MV-4-11 (cell line): ENCODE measurements at places on chromosomes 6 and 20.

DNA sequence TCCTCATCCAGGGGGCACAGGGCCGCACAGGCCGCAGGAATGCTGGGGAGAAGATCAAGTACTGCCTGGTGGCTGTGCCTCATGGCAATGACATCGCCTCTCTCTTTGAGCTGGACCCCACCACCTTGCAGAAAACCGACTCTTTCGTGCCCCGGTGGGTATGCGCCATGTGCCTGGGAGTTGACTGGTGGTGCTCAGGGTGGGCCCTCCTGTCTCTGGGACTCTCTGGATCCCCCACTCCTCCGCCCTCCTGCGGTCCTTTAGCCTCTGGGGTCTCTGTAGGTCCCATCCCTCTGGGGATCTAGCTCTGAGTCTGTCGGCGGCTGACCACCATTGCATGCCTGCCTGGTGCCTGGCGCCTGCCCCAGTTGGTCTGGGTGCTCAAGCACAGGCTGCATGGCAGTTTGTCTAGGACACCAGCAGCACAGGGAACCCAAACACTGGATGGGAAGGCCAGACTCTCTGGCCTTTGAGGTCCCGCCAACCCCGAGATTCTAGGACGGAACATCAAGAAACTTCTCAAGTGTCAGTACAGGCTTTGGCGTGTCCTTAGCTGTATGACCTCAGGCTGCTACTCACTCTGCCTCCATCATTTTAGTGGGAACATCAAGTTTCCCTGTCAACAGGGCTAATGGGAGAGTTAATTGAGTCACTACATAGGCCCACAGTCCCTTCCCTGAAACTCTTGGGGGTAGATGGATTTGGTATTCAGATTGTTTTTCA is 42.8 kb downstream of the ITPR3 start:
- DNase-seq, result no peak

- DNase-seq, result peak; percentile 55
Measured at GRCh38 chr6:139373154-139373927, 1.1 kb downstream of the CITED2 start.

- DNase-seq, result no peak
Measured at GRCh38 chr6:11433860-11434259, 103.7 kb upstream of the TMEM170B start.

DNA sequence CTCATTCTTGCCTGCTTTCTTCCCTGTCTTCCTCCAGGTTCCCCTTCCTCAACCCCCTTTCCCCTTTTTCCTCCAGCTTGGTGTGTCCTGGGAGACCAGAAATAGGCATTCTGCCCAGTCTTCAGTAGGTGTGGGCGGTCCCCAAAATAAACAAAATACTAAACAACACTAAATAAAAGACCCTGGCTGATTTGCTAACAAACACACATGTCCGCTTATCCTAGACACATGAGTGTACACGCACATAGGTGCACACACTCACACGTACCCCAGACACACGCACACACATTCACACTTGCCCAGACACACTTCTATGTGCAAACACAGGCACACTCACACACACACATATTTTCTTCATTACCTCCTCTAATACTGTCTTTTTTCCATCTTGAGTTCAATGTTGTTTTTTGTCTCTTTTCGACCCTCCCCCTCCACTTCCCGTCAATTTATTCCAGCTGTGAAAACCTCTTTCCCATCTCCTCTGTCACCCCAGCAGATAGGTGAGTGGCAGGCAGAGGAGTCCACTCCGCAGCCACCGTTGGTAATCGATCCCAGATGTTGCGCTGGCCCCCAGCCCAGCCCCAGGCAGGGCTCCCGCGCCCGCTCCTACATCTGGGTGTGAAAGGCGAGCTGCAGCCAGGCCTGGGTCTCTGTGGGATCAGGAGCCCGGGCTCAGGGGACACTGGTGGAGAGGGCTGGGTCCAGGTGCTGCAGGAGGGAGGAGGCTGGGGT is 56.9 kb upstream of the FOXP4 start:
- no peak for DNase-seq

DNA sequence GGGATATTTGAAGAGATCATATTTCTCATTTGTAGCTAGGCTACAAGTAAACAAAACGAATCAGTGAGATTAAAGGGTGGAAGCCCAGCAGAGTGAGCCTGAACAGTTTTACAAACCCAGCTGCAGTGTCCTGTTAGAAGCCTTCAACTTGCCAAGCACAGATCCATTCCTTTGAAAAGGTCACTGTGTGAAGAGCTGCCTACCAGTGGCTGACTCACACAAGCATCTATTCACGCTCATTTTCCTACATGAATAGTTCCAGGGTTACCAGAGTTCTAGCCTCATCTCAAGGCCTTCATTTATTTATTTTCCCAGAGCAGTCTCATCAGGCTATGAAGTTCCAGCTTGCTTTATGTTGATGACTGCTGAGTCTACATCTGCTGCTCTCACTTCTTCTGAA is 25.7 kb upstream of the MLIP start:
- DNase-seq, result no peak

DNA sequence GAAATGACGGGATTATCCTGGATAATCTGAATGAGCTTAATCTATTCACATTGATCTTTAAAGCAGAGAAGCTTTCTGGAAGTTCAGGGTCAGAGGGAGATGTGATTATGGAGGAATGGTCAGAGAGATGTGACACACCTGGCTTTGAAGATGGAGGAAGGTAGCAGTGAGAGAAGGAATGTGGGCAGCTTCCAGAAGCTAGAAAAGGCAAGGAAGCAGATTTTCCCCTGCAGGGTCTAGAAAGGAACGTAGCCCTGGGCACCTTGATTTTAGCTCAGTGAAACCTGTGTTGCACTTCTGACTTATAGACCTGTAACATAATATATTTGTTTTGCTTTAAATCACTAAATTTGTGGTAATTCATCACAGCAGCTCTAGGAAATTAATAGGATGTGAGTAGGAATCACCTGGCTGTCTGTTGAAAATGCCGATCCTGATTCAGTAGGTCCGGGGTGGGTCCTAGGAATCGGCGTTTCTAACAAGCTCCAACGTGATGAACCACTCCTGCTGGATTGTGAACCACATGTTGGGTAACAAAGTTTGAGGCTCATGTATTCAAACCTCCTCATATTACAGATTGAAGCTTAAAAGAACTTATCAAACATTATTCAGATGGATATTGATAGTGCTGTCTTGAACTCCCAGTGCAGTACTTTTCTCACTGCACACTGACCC is 157.0 kb downstream of the GJA1 start:
- no peak for DNase-seq

GRCh38 chr6:63188828-63189227 is 22.4 kb upstream of the FKBP1C start:
- DNase-seq, result peak; percentile 50

DNA sequence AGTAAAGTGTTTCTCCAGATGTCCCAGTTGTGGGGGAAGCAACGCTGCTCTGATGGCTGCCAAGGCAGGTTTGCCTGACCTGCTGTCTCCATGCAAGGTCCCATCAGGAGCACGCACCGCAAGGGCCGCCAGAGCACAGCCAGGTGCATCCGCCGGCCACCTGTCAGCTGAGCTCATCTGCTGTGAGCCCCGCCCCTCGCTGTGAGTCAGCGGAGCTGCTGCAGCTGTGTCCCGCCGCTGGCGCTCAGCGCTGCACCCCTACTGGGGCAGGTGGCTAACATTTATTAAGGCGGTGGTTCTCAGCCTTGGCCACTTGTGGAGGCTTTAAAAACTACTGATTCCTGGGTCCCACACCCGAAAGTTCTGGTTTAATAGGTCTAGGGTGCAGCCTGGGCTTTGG is 225.7 kb downstream of the UST start:
- no peak for DNase-seq

DNA sequence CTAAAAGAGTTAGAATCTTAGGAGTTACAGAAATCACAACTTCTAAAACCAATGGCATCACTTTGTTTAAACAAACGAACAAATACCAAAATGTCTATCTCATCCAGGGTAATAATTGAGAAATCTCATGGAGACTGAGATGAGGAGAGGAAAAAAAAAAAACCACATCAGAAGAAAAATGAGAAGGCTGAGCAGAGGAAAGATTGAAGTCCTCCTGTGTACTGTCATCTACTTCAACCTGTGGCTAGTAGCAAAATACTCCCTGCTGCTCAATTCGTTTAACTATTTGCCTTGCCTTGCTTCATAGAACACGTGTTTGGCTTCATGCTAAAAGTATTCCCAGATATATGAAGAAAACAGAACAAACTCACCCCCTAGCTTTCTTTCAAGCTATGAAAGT is 143.7 kb downstream of the PDE10A start:
- no peak for DNase-seq

GRCh38 chr6:2184700-2185455 is 60.5 kb downstream of the GMDS start:
- no peak for DNase-seq

DNA sequence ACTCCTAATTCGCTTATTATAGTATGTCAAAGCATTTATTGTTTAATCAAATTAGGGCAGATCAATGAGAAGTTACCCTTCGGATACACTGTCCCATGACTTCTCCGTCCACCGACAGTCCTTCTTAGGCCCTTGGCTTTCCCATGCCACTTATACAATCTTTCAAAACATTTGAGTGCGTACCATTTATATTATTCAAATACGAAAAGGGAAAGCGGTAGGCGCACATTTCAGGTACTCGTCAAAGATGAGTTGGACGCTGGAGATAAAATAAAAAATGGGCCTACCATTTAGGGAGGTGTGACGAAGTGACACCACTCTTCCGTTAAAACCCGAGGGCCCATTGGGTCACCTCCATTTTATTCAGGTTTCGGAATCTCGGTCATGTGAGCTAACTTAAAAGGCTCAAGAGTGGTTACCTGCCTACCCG is 542 bp upstream of the AFG1L start:
- DNase-seq, result no peak

GRCh38 chr6:6246544-6246943 is 73.9 kb downstream of the F13A1 start:
- DNase-seq, result peak; percentile 34

- peak; percentile 23 for DNase-seq
Measured at GRCh38 chr6:33427585-33428223, 7.8 kb downstream of the SYNGAP1 start.

GRCh38 chr6:225121-225721 is 67.1 kb upstream of the DUSP22 start:
- DNase-seq, result no peak

- no peak for DNase-seq
Measured at GRCh38 chr6:75467966-75468365, 25.6 kb downstream of the FILIP1 start.

DNA sequence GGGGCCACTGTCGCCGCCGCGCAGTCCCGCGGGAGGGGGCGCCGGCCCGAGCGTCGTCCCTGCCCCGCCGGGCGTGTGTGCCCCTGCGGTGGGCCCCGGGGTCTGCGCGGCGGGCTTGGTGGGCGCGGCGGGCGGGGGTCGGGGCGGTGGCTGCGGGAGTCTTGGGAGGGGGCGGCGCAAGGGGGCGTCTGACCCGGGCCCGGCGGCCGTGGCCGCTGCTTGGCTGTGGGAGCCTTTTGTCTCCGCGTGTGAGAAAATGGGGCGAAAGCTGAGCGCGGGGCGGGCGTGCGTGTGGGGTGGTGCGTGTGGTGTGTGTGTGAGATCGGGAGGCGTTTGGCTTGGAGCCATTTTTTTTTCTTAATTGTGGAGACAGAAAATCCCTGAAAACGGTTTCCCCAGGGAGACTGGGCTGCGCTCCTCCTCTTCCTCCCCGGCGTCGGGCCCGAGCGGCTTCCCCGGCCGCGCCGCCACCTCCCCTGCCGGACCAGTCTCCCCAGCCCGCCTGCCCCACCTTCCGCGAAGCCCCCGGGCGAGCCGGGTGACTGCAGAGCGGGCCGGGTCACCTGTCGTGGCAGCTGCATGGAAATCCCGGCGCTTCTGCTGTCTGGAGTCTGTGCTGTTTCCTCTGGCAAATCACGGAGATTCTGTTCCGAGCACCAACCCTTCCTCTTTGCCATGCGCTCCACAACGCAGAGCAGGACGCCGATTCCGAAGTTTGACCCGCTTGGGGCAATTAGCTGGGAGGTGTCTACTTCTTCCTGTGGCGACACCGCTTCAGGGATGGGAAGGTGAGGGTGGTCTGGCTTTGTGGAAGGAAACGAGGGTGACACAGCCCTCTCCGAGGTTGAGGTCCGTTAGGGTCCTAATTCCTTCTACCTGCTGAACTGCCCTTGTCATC is 64.4 kb downstream of the GTF2H5 start:
- DNase-seq, result no peak

GRCh38 chr6:107707346-107708275 is 116.5 kb downstream of the SCML4 start:
- no peak for DNase-seq

DNA sequence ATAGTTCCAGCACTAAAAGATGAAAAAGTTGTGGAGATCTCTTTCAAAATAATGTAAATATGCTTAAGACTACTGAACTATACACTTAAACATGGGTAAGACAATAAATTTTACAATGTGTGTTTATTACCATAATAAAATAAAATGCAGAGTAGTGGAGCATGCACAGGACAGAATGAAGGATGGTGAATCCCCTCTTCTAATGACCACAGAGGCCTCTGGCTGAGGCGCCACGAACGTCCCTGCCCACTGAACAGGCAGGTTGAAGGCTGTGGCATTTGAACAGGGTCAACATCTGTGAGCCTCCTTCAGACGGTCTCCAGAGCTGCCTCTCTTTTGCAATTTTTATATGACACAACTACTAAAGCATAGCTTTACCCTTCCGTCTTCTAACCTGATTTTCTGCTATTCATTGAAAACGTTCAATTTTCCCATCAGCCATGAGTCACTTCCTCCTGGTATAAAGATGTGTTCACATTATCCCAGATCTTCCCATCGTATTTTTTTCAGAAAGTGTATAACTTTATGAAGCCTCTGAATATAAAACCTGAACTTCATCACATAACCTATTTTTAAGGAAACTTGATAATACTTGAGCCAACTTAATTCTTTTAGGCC is 37.8 kb downstream of the ADGRF4 start:
- DNase-seq, result no peak

GRCh38 chr20:15921930-15922329 is 651.3 kb downstream of the KIF16B start:
- no peak for DNase-seq

DNA sequence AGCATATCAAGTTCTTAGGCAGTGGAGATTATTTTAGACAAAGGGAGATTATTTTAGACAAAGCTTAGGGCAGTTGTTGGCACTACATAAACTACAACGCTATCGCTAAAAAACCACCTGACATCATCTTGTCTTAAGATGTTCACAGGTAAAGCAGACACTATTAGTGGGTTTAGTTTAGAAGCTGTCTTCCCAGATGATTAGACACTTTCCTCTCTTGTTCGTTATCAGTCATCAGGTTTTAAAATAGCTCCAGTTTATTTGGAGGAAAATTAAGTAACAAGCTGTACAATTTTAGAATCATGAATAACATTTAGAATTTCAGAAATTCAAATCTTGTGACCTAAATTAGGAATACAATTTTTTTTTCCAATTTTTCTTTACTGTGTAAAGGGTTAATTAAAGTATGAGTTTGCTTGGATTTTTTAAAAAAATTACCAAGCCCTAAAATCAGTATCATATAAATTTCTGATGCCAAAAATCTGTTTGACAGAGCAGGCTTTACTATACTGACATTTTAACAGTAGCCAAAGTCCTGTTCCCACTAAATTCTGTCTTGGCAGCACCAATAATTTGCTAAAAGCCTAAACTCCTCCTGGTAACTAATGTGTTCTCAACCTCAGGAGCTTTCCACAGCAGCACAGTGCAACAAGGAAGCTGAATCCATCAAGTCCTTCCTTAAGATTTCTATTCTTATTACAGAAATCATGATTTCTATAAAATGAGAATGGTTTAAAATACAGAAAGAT is 109.0 kb downstream of the HIVEP2 start:
- DNase-seq, result no peak
